ENCODE measurements at places on chromosomes 5 and 9. TPM values are rescaled to one million over a fixed set of nuclear protein-coding genes. Genes with fewer than 3 reads are reported as not detected.

DNA sequence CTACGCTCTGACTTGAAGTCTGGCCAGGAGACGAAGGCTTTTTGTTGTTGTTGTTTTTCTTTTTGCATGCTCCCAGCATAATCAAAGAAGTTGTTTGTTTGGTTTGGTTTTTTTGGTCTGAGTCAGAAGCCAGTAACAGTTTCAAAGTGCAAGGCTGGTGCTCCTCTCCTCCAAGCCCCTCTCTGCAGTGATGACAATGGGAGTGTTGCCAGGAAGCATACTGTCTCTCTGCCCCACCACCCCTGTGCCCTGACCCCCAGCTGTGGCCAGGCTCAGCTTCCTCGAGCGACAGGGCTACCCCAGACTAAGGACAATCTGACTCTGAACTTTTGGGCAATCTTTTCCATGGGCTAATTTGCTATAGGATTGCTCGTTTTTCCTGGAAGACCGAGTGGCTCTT lies 173.8 kb upstream of the PITX1 start:
- H3K4me3 ChIP-seq: no peak overlapping the region
- H3K27ac ChIP-seq: peak overlapping the region; percentile 81
- H3K27me3 ChIP-seq: no peaks in the 10 kb centered on the region
- peaks cover 29% of the 10 kb centered on the region for H3K4me1 ChIP-seq
- DNase-seq: no peak

- H3K27me3 ChIP-seq: no peaks in the 10 kb centered on the region
- peak; percentile 79 for DNase-seq
- H3K4me1 ChIP-seq: peaks cover 70% of the 10 kb centered on the region
- no peak overlapping the region for H3K4me3 ChIP-seq
- no peaks in the 10 kb centered on the region for H3K36me3 ChIP-seq
Observed at GRCh38 chr9:34566972-34567371, 22.6 kb downstream of the CNTFR start.

GRCh38 chr5:150167512-150167850 lies 903 bp downstream of the CDX1 start:
- no peak overlapping the region for H3K27ac ChIP-seq
- H3K27me3 ChIP-seq: no peaks in the 10 kb centered on the region
- H3K4me3 ChIP-seq: no peak overlapping the region
- H3K4me1 ChIP-seq: no peaks in the 10 kb centered on the region
- no peak for DNase-seq
- no peaks in the 10 kb centered on the region for H3K36me3 ChIP-seq

GRCh38 chr5:62192958-62193357 lies 113.0 kb upstream of the KIF2A start:
- peaks cover 4% of the 10 kb centered on the region for H3K27me3 ChIP-seq
- no peaks in the 10 kb centered on the region for H3K36me3 ChIP-seq
- no peak for DNase-seq
- no peak overlapping the region for H3K27ac ChIP-seq
- no peaks in the 10 kb centered on the region for H3K4me1 ChIP-seq

DNA sequence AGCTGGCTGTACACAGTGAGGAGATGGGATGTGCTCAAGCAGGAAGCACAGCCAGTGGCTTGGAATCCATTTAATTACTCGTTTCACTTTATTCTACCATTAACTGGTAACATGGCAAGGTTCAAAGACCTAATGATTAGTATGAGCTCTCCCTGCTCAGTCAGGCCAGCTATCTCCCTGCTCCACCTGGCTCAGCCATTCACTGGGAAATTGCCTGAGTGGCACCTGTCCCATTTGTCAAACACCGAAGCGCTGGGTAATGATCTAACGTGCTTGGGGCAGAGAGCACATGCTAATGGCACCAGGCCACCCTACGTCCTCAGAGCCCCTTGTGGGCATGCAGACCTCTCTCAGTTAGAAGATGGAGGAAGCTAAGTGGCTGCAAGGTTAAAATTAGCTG lies 162.2 kb downstream of the TTLL11 start:
- DNase-seq: no peak
- no peak overlapping the region for H3K27ac ChIP-seq
- H3K27me3 ChIP-seq: no peaks in the 10 kb centered on the region
- H3K4me1 ChIP-seq: no peaks in the 10 kb centered on the region
- H3K4me3 ChIP-seq: no peak overlapping the region
- H3K36me3 ChIP-seq: peaks cover 9% of the 10 kb centered on the region

DNA sequence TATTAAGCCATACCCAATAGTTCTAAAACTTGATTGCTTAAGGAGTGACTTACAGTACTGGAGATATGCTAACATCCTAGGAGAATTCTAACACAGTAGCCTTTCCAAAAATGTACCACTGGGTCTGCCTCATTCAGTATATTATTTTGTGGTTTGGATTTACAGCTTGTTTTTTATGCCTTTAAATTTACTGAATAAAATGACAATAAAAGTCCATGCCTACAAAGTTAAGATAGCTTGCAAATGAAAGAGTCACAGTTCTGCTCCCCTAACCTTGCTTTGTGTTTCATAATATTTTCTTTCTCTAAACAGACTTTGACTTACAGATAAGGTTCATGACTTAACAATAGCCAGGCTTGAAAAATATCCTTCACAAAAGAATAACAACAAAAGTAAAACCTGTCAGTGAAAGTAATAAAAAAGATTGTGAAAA lies 951.1 kb upstream of the NUDT12 start:
- H3K27me3 ChIP-seq: no peaks in the 10 kb centered on the region
- H3K36me3 ChIP-seq: no peaks in the 10 kb centered on the region
- peak overlapping the region; percentile 47 for H3K27ac ChIP-seq
- H3K4me1 ChIP-seq: no peaks in the 10 kb centered on the region

- no peaks in the 10 kb centered on the region for H3K36me3 ChIP-seq
- H3K4me1 ChIP-seq: no peaks in the 10 kb centered on the region
- no peaks in the 10 kb centered on the region for H3K27me3 ChIP-seq
- no peak for DNase-seq
- H3K27ac ChIP-seq: no peak overlapping the region
Observed at GRCh38 chr5:120037451-120037850, 408.1 kb downstream of the FAM170A start.

DNA sequence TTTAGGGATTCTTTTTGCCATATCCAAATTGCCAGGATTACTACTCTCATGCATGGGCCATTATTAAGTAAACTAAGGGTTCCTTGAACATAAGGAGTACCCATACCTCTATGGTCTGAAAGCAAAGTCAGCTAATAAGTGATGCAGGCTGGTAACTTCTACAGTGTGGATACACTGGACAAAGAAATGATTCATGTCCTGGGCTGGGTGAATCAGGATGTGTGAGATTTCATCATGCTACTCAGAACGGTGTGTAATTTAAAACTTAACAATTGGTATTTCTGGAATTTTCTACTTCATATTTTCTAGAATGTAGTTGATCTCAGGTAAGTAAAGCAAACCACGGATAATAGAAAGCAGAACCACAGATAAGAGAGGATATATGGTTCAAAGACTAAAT lies 428.8 kb downstream of the CHSY3 start:
- no peak overlapping the region for H3K4me3 ChIP-seq
- no peaks in the 10 kb centered on the region for H3K36me3 ChIP-seq
- H3K27me3 ChIP-seq: no peaks in the 10 kb centered on the region
- DNase-seq: no peak
- peaks cover 5% of the 10 kb centered on the region for H3K4me1 ChIP-seq

DNA sequence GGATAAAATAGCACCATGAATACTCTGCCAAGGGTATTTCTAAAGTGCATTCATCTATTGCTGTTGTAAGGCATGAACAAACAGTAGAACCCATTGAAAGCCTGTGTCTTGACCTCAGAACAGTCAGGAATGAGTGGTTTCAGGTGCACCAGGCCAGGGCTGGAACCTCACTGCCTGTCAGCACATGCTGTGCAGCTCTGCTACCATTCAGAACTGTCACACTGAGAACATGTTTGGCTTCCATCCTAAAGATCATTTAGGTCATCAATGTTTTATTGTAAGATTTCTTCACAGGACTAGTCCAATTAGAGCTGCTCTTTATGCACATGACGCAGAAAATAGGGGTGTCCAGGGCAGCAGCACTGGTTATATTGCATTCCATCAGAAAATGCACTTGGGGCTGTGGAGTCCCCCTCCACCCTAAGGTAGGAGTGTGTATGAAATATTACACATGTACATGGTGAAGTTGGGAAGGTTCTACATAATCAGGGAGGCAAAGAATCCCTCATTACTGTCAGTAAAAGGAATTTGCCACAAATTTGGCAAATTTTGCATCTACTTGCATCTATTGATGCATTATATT lies 408.0 kb downstream of the CTNND2 start:
- H3K27me3 ChIP-seq: no peaks in the 10 kb centered on the region
- no peaks in the 10 kb centered on the region for H3K36me3 ChIP-seq
- H3K4me1 ChIP-seq: no peaks in the 10 kb centered on the region
- no peak for DNase-seq

The DMRTA1 gene
- polyA plus RNA-seq: 0.03 TPM

- no peak overlapping the region for H3K27ac ChIP-seq
- no peak for DNase-seq
- H3K4me1 ChIP-seq: peaks cover 5% of the 10 kb centered on the region
- H3K27me3 ChIP-seq: no peaks in the 10 kb centered on the region
- H3K4me3 ChIP-seq: no peak overlapping the region
- H3K36me3 ChIP-seq: no peaks in the 10 kb centered on the region
Observed at GRCh38 chr9:114652776-114653555, 4.6 kb downstream of the TEX53 start.

The CTSL gene
- 98.3 TPM for polyA plus RNA-seq

DNA sequence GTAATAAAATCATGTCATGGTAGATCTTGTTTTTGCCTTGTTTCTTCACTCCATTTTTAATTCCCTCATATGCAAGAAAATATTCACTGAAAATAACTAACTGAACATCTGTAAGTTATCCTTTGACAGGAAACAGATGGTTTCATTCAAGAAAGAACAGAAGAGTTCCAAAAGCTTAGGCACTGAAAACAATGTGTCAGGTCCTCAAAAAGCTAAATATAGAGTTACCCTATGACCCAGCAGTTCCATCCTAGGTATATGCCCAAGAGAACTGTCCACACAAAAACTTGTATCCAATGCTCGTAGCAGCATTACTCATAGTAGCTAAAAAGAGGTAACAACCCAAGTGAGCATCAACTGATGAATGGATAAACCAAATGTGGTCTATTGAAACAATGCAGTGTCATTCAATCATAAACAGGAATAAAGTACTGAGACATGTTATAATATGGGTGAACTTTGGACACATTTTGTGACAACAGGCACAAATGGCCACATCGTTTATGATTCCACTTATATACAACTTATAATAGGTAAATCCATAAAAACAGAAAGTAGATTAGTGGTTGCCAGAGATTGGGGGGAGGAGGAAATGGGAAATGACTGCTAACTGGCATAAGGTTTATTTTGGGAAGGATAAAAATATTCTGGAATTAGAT lies 231.0 kb downstream of the FRMD3 start:
- H3K4me3 ChIP-seq: no peak overlapping the region
- peak overlapping the region; percentile 98 for H3K27ac ChIP-seq
- peaks cover 36% of the 10 kb centered on the region for H3K4me1 ChIP-seq
- no peak for DNase-seq
- 0 out of 2 replicates have a peak, but pooled peaks cover 3% of the 10 kb centered on the region for H3K36me3 ChIP-seq
- no peaks in the 10 kb centered on the region for H3K27me3 ChIP-seq

The GPR150 gene
- polyA plus RNA-seq: 0.06 TPM

The TRPM3 gene
- polyA plus RNA-seq: not detected

GRCh38 chr5:54551926-54552325 lies 34.4 kb downstream of the SNX18 start:
- H3K27ac ChIP-seq: no peak overlapping the region
- H3K27me3 ChIP-seq: no peaks in the 10 kb centered on the region
- H3K4me1 ChIP-seq: no peaks in the 10 kb centered on the region

- DNase-seq: no peak
- H3K4me3 ChIP-seq: no peak overlapping the region
- H3K27ac ChIP-seq: no peak overlapping the region
- H3K36me3 ChIP-seq: no peaks in the 10 kb centered on the region
- no peaks in the 10 kb centered on the region for H3K4me1 ChIP-seq
Observed at GRCh38 chr5:89005990-89006389, 123.0 kb upstream of the MEF2C start.

GRCh38 chr5:100902440-100903038 lies 543 bp downstream of the ST8SIA4 start:
- no peaks in the 10 kb centered on the region for H3K36me3 ChIP-seq
- H3K4me1 ChIP-seq: no peaks in the 10 kb centered on the region
- H3K27ac ChIP-seq: no peak overlapping the region

GRCh38 chr5:141874262-141874964 lies 3.8 kb downstream of the PCDH1 start:
- H3K27ac ChIP-seq: no peak overlapping the region
- peaks cover 4% of the 10 kb centered on the region for H3K4me1 ChIP-seq
- no peaks in the 10 kb centered on the region for H3K36me3 ChIP-seq
- DNase-seq: peak; percentile 48

DNA sequence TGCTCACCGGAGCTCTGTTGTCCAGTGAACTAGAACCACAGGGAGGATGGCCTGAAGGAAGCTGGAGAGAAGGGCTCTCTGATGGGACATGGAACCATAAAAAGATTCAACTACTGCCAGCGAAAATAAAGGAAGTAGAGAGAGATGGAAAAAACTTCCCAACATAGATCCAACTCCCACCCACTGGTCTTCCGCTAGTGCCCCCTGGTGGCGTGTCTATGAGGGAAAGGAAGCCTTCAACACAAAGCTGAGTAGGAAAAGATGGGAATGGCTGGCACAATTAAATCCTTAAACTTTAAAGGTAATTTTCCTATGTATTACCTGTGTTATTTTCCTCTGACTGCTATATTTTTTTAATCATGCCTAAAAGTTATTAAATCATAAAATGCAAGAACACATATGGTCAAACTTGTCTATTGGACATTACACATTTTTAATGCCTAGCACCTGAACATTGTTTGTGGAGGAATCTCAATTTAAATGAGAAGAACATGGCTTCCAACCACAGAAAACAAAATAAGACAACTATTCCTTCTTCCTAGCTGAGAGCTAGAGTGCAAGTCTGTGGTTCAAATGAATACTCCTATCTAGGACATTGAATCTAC lies 51.5 kb downstream of the CEP120 start:
- H3K4me1 ChIP-seq: no peaks in the 10 kb centered on the region
- H3K27me3 ChIP-seq: no peaks in the 10 kb centered on the region
- H3K36me3 ChIP-seq: peaks cover 52% of the 10 kb centered on the region
- H3K4me3 ChIP-seq: no peak overlapping the region
- no peak overlapping the region for H3K27ac ChIP-seq
- DNase-seq: peak; percentile 11

DNA sequence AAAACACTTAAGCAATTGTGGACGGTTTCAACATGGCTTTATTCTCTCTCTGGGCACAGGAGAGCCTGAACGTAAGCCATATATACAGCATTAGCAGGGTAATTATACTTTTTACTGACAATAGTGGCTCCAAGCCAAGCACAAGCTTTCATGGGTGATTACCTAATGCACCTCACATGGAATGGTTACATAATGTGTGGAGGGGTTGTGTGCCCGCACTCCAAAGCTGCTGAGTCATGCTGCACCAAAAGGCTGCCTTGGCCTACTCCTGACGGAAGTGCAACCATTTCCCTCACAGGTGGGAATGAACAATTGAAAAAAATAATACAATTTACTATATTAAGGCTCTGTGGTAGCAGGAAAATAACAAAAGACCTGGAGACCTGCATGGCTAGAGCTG lies 86.5 kb upstream of the ATP10B start:
- H3K4me1 ChIP-seq: no peaks in the 10 kb centered on the region
- H3K27ac ChIP-seq: no peak overlapping the region
- no peaks in the 10 kb centered on the region for H3K27me3 ChIP-seq
- H3K36me3 ChIP-seq: no peaks in the 10 kb centered on the region

The RANBP3L gene
- not detected for polyA plus RNA-seq
